ENCODE measurements at places on chromosomes 13 and 19.

DNA sequence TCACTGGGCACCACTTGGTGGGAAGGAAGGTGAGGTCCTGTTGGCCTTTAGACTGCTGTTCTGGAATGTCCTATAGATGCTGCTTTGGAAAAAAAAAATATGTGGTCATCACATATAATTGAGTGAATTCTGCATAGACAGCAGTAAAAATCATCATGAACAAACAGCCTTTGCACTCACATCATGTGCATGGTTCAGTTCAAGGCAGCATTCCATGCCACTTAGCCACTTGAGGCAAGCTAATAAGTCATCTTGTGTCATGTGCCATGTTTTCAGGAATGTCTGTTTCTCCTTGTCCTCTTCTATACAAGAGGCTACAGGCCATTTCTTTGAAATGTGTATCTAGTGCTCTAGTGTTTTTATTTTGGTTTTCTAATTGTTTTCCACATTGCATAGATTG, 43.9 kb upstream of the TSC22D1 start:
- DNase-seq: no peak

- no peak for DNase-seq
Observed at GRCh38 chr13:75760131-75761021, 124.2 kb downstream of the LMO7 start.

GRCh38 chr19:34393031-34393430, 11.2 kb upstream of the PDCD2L start:
- no peak for DNase-seq

GRCh38 chr13:61156753-61157152, 258.9 kb downstream of the PCDH20 start:
- DNase-seq: no peak

GRCh38 chr19:55641426-55642152, 787 bp downstream of the ZNF580 start:
- DNase-seq: no peak

- DNase-seq: no peak
Observed at GRCh38 chr19:18685597-18686190, 2.2 kb downstream of the CRTC1 start.

DNA sequence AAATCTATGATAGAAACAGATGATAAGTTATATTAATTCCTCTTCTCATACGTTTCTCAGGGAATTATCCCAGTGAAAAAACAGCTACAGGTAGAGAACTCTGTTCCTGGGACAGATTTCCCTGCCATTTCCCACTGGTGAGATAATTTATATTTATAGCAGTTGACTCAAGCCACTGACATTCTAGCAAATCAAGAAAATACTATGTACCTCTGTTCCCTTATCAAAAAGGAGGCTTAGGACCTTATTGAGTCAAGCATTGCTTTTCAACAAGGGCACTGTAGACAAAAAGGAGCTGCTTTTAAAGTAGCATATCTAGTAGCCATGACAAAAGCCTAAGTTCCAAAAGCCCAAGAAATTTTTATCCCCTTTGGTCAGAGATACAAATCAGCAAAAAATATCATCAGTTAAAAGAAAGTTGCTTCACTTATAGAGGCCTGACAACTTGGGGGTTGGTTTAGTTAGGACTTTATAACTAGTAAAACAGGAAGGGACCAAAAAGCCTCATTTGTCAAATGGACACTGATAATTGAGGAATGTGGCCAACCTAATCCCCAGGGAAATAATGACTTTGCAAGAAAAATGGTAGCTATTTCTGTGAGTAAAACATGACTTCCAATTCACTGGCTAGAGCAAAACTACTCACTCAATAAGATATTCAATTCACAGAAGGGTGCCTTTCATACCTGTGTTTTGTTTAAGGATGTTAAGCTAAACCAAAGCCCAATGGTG, 652.5 kb downstream of the SLITRK1 start:
- DNase-seq: no peak

GRCh38 chr19:35845215-35846037, 6.9 kb downstream of the NPHS1 start:
- DNase-seq: no peak

DNA sequence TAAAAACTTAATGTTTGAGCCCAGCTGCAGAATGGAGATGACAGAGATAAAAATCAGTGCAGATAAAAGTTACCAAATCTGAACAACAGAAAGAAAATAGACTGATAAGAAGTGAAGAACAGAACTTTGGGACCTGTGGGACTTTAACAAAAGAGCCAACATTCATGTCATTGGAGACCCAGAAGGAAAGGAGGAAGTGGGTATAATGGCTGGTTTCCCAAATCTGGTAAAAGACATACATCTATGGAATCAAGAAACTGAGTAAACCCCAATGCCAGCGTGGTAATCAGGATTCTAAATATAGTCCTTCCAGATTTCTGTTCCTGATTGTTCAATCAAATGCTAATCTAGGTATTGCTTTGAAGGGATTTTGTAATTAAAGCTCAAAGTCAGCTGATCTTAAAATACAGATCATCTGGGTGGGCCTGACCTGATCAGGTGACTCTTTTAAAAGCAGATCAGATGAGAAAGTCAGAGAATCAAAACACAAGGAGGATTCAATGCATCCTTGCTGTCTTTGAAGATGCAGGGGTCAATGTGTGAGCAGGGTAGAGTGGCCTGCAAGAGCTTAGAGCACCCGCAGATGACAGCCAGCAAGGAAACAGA, 25.3 kb upstream of the CEACAM20 start:
- no peak for DNase-seq

GRCh38 chr13:27405546-27406134, 18.8 kb upstream of the GTF3A start:
- DNase-seq: no peak

DNA sequence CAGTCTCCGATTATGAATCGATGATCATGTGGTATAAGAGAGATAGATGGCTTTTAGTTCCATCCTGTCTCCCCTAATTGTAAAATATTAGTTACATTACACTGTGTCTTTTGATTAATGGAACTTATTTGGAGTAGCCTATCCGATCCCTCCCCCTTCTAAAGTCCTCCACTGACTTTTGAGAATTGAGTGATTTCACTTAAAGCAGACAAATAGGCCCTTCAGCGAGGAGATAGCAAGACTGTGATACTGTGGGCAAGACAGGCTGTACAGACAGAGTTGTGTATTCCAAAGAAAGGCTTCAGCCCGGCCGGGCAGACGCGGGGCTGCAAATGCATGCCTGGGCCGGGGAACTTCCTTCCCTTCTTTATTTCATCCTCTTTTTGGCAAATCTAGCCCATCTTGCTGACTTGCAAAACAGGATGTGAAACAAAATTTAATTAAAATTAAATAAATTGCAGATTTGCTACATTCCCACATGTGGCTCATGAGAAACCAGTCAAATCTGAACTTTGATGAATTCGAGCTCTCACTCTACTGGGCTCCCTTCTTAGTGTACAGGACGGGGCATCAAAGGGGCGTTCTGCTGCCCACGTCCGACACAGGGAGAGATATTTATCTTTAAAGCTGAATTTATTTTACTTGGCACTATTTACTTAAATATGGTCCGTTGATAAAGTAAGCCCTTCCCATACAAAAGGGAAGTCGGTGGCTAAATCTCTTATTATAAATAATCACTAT, 314.8 kb downstream of the ZNF536 start:
- DNase-seq: no peak

DNA sequence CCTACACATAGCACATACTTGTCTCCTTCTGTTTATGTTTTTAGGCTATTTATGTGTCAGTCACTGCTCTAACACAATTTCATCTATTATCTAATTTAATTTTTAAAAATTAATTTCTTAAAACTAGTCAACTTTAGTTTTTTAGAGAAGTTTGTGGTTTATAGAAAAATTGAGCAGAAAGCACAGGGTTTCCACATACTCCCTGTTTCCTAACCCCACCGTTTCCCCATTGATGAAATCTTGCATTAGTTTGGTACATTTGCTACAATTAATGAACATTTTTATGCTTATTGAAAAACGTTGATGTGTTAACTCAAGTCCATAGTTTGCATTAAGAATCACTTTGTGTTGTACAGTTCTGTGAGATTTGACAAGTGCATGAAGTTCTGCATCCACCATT, 53.5 kb downstream of the TNFSF13B start:
- no peak for DNase-seq

DNA sequence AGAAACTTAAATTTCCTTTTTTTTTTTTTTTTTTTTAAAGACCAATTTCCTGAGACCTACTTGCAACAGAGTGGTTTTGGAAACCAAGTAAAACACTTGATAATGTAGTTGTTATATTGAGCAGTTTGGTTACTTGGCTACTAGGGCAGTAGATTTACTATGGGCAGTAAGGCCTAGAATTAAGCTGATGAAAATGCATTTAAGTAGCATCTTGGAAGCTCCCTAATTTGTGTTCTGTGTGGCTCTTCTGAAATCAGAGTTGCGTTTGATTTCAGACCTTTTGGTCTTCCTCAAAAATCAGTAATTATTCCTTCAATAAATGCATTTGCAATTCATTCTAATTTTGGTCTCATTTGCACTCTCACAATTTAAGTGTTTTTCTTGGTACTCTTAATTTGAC, 810 bp downstream of the GPR180 start:
- no peak for DNase-seq

GRCh38 chr13:56706485-56706884, 434.2 kb upstream of the PRR20A start:
- DNase-seq: no peak

GRCh38 chr19:45348367-45349125, 8.0 kb downstream of the KLC3 start:
- DNase-seq: no peak

GRCh38 chr19:38319421-38320258, at the start of gene KCNK6:
KCNK6 (plus strand) TSS chr19:38319845; CDS start chr19:38319951, 106 bp downstream.
- no peak for DNase-seq

DNA sequence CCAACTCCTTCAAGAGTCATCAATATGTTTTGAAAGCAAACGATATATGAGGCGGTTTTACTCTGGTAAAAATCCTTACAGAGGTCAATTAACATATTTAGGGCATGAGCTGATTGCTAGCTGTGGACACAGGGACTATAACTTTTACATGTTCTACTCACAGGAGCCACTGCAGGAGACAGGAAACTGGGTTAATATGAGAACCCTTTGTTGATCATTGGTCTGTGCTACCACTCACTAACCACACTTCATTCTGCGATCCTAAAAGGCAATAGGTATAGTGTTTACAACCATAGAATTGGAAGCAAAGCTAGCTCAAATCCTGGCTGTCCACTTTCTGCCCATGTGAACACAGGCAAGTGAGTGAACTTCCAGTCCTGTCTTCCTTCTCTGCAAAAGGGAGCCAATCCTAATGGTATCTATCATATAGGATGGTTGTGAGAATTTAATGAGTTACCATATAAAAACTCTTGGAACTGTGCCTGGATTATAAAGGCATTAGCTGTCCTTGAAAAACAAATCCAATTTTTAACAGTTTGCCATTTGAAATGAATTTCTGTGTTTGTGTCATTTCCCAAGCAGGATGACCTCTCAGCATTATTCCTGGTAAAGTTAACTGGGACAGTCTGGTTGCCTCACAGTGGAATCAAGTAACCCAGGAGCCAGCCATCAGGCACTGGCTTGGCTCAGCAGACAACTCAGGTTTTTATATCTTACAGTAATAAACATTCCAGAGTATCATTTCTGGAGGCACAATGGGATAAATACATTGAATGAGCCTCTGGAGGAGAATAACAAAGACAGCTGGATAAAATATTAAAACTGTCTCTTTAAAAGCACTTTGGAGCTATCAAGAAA, 29.8 kb upstream of the RAP2A start:
- DNase-seq: no peak

DNA sequence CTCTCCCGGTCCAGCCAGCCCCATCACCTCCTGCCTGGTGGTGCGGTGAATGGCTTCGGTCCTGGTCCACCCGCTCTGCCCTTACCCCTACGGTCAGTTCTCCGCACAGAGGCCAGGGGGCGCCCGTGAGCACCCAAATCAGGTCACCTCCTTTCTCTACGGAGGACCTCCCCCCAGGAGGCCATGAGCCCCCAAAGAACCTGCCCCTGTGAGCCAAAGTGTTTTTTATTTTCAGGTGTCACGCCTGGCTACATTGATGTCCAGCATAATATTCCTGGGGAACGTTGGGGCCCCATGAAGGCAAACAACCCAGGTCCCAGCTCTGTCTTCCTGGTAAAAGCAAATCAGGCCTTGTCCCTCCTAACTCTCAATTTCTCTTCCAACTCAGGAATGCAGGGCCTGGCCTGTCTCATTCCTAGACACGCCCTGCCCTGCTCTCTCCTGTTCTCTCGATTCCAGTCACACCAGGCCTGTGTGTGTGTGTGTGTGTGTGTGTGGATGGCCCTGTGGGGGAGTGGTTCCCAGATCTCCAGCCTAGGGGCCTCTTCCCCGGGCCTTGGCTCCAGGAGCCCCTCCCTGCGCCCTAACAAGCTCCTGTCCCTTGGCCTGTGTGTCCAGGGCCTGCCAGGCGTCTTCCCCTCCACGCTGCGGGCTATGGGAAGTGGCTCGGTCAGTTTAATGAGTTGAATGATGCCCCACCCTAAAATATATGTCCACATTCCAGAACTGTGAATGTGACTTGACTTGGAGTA, 9.7 kb upstream of the GIPC1 start:
- no peak for DNase-seq

GRCh38 chr19:27773318-27774094, 1439.4 kb downstream of the UQCRFS1 start:
- no peak for DNase-seq

GRCh38 chr13:50512474-50513299, 330.8 kb downstream of the DLEU7 start:
- no peak for DNase-seq

DNA sequence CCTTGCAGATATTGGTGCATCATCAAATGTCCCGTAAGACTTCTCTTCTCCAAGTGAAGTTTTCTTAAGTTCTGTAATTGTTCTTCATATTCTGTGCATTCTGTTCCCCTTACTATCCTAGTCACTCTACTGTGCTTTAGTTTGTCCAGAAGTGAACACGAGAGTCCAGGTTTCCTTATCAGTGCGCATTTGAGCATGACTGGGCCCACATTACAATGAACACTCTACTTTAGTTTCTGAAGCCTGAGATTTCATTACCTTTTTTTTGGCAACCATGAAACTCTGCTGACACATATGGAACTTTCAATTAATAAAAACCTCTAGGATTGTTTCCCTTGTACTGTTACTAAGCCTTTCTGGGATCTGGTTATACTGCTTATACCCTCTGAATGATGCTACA, 270.0 kb downstream of the KCNRG start:
- DNase-seq: no peak

All from GOT3 (cell line).